ENCODE measurements at places on chromosomes 6 and 20.
A peak's percentile ranks its signal among the peaks of the same experiment; 100 is the strongest.

DNA sequence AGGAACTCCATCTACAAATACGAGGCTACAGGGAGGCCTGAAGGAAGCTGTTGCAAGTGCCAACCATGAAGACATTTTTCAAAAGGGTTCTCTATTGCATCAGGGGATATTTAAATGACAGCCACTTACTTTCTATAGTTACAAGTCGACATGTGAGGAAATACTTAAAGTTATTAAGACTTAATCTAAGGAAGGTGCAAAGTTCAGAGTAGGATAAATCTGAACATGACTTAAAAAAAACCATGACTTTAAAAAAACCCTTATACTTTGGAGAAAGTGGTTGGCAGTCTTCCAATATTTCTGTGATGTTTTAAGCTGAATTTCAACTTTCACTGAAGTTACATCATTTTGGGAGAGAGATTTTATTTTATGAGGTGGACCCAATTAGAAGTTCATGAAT, 56.3 kb upstream of the EMILIN3 start:
- no peak for DNase-seq

GRCh38 chr20:53364646-53365045, 229.0 kb downstream of the ZNF217 start:
- no peak for DNase-seq

DNA sequence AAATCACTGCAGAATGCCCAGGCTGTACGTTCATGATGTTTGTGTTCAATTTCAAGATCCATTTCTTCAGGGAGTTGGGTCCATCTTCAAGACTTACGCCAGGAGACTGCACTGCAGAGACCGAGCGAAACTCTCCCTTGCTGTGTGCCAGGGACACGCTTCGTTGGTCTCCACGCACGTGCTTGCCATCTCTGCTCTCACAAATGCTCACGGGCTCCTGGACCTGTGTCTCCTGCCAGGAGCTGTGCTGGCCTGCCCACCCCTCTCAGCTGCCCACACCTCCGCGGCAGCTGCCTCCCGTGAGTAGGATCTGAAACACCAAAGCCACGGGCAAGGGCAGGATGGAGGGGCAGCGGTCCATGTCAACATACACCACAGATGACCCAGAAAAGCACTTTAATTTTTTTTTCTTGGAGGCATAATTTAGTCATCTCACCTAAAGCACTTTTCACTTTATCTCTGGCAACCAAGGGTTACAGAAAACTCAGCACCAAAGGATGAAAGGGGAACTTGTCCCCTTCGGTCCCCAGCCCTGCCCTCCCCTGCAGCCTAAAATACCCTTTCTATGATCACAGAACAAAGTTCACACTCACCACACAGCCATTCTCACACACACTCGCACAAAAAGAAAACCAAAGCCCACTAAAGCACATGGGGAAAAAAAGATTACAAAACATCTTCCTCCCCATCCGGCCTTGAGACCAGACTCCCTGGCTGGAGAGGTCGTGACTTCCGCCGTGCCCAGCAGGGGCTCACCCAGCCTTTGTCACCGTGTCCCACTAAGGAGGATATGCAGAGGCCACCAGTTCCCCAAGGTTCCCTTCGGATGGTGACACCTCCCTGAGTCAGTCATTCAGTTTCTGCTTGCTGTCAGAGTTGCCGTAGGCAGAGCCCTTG, 137.9 kb downstream of the AGPAT4 start:
- DNase-seq, result no peak

DNA sequence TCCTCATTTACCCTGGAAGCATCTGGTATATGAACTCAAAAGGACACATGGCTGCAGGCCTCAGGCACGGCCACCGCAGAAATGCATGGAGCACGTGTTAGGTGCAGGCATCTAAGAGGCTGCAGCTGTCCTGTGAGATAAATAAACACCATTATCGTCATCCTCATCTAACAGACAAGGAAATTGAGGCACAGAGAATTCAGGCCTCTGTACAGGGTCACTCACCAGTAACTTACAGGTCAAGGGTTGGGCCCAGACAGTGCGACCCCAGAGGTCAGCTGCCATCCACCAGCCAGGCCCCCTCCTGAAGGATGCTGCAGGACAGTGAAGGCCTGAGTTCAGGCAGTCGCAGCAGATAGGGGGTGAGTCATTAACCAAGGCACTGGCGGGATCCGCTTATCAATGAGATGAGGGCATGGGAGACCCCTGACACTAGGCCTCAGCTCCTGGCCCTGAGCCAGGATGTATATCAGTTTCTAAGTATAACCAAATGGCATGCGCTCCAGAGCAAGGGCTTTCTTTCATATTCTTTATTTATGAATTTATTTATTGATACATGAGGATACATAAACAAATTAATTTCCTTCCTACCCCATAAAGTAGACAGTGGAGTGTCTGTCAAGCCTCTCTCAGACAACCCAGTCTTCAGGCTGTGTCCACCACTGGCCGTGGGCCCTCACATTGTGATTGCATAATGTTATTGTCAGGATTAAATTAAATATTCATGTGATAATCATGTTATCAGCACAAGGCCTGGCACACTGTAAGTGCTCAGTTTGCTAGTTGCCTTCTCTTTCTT, 316.9 kb downstream of the QKI start:
- DNase-seq, result no peak

DNA sequence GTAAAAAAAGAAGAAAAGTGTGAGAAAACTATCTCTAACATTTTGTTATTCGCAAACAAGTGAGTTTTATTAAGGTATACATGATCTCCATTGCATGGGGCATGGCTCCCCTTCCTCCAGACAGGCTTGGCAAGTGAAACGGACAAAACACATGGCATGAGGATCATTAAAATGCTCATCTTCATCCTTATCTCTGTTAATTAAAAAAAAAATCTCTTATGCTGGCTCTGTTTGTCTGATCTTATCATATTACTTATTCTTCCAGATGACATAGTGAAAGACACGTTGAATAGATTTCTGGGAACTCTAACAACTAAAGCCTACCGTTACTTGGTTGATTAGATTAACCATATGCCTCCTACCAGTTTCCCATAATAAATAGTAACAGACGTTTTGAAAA, 89.4 kb downstream of the CLVS2 start:
- DNase-seq, result no peak

DNA sequence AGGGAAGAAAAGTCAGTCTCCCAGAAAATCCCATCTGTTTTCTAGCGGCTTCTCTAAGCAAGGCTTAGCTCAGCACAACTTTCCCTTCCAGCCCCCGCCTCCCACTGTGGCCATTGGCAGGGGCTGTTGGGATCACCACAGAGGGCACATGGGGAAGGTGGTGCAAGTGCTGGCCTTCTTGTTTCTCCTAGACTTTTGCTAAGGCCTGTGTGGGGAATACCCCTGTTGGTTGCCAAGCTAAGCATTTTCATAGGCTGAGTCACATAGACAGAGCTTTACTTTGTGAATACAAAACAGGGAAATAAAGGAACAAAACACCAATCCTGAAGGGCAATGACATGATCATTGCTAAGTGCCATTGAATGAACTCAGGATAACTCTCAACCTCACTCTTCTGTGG, 32.4 kb upstream of the TIAM2 start:
- DNase-seq, result peak; percentile 61

- DNase-seq, result no peak
Observed at GRCh38 chr6:140156131-140156530, 781.7 kb upstream of the CITED2 start.

DNA sequence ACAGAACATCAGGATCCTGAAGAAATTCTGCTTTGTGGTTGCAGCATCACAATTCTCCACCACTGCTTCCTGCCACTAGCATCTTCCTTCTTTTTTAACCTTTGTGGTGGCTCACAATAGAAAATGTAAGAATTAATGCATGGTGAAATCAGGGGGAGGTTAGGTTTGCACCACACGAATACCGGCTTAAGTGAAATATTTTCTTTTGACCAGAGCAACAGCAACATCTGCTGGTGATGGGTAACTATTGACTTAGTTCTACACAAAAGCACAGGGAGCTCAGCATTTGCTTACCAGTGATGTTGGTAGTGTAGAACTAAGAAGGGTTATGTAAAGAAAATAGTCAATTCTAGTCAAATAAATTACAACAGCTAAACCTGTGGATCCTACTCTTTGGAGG, 280.5 kb downstream of the SYNE1 start:
- DNase-seq, result peak; percentile 37

GRCh38 chr6:50062051-50062450, 12.3 kb upstream of the DEFB112 start:
- DNase-seq, result no peak

All from AG09309 (cell line).